ENCODE measurements at places on chromosomes 2 and 18.
A peak's percentile ranks its signal among the peaks of the same experiment; 100 is the strongest.

DNA sequence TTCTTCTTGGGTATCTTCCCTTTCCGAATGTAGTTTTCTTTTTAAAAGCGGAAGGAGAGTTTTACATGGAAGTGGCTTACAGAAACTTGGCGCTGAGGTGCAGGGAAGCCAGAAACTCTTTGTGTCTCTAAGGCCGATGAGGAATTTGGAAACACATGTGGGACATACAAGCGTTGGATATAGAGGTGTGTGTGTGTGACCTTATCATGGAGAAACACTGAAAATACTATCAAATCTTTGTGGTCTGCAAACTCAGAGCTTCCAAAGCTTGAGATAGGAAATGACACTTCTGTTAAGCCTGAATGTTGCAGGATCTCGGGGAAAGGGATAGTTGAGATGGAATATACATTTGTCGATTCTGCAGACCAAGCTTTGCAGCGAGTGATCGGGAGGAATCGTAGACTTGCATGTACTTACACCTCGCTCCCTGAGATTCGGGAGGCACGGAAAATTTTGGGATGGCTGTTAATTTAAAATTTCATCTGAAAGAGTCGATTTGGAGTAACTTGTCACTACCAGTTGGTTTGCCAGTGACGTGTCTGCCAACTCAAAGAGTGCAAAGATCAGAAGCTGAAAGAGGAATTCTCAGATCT, 1.0 kb downstream of the NAB1 start:
- DNase-seq, result no peak

DNA sequence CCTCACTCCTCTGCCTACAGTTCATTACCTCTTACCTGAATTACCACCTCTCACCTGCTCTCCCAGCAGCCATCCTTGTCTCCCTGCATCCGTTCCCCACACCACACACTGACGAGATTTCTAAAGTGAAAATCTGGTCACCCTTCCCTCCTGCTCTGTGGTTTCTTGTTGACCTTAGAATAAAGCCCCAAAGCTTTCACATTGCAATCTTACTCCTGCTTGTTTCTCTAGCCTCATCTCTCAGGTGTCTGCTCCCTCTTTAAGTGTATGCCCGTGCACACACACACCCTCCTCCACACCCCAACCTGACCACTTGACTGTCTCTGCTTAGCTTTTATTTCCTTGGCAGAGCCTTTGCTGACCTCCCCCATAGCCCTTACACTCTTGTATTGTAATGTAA, 122.0 kb upstream of the SKOR2 start:
- no peak for DNase-seq

- no peak for DNase-seq
These were observed 37.0 kb downstream of the PIK3C3 start for GRCh38 chr18:41992066-41992465.

- no peak for DNase-seq
These were observed 92.6 kb downstream of the RDH14 start for GRCh38 chr2:18467749-18468360.

GRCh38 chr2:15112216-15112615, 448.9 kb downstream of the NBAS start:
- no peak for DNase-seq

DNA sequence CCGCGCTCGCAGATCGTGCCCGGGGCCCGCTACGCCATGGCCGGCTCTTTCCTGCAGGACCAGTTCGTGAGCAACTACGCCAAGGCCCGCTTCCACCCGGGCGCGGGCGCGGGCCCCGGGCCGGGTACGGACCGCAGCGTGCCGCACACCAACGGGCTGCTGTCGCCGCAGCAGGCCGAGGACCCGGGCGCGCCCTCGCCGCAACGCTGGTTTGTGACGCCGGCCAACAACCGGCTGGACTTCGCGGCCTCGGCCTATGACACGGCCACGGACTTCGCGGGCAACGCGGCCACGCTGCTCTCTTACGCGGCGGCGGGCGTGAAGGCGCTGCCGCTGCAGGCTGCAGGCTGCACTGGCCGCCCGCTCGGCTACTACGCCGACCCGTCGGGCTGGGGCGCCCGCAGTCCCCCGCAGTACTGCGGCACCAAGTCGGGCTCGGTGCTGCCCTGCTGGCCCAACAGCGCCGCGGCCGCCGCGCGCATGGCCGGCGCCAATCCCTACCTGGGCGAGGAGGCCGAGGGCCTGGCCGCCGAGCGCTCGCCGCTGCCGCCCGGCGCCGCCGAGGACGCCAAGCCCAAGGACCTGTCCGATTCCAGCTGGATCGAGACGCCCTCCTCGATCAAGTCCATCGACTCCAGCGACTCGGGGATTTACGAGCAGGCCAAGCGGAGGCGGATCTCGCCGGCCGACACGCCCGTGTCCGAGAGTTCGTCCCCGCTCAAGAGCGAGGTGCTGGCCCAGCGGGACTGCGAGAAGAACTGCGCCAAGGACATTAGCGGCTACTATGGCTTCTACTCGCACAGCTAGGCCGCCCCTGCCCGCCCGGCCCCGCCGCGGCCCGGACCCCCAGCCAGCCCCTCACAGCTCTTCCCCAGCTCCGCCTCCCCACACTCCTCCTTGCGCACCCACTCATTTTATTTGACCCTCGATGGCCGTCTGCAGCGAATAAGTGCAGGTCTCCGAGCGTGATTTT, 7.6 kb downstream of the TBR1 start:
- DNase-seq, result peak; percentile 31

GRCh38 chr2:191128172-191128910, 22.5 kb downstream of the STAT4 start:
- no peak for DNase-seq

DNA sequence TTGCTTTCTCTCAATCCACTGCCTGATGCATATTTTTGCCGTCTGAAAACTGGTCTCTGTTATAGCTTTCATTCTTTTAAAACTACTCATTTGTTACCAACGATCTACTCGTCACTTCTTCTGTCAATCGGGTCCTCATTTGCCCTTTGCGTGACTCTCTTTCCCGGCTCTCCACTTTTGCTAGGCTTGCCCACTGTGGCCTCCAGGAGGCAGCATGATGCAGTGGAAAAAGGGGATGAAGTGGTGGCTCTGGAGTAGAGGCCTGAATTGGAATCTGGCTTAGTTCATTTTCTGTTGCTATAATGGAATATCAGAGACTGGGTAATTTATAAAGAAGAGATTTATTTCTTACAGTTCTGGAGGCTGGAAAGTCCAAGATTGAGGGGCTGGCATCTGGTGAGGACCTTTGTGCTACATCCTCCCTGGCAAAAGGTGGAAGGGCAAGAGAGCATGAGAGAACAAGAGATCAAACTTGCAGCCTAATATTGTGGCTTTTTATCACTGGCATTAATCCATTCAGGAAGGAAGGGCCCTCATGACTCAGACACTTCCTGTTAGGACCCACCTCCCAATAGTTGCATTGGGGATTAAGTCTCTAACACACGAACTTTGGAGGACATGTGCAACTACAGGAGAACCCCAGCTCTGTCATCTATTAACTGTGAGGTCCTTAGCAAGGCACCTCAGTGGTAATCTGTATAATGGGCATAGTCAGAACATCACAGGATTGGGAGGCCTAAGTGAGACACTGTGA, 15.4 kb downstream of the GDF7 start:
- DNase-seq, result no peak

- no peak for DNase-seq
These were observed 845.9 kb upstream of the ID2 start for GRCh38 chr2:7835693-7836680.

GRCh38 chr18:29271501-29271900, 1094.6 kb upstream of the CDH2 start:
- DNase-seq, result no peak

DNA sequence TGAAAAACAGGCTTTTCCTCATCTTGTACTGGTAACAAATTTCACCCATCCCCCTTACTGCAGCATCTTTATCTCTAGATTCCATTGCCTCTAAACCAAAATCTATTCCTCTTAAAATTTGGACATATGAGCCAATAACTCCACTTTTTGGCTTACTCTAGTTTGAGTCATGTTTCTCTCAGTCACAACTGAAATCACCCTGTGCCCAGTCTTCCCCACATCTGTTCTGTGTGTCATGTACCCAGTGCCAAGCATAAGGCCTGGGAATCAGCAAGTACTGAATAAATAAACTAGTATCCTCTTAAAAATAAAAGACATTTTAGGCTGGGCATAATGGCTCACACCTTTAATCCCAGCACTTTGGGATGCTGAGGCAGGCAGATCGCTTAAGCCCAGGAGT, 20.8 kb upstream of the CHN1 start:
- no peak for DNase-seq

- no peak for DNase-seq
These were observed 309.9 kb downstream of the NDUFA10 start for GRCh38 chr2:239715202-239715601.

DNA sequence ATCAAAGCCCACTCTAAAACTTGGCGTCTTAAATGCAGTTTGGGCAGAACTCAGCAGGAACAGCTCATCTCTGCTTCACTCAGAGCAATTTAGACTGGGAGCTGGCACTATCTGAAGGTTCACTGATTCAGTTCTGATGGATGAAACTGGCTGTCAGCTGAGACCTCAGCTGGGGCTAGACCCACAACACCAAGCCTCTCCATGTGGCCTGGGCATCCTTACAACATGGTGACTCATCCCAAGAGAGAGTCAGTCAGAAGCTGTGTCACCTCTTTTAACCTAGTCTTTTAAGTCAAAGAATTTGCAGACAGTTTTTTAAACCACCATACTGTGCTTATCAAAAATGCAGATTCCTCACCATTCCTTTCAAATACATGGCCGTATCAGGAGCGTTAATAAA, 62.6 kb upstream of the ZNF397 start:
- DNase-seq, result no peak

DNA sequence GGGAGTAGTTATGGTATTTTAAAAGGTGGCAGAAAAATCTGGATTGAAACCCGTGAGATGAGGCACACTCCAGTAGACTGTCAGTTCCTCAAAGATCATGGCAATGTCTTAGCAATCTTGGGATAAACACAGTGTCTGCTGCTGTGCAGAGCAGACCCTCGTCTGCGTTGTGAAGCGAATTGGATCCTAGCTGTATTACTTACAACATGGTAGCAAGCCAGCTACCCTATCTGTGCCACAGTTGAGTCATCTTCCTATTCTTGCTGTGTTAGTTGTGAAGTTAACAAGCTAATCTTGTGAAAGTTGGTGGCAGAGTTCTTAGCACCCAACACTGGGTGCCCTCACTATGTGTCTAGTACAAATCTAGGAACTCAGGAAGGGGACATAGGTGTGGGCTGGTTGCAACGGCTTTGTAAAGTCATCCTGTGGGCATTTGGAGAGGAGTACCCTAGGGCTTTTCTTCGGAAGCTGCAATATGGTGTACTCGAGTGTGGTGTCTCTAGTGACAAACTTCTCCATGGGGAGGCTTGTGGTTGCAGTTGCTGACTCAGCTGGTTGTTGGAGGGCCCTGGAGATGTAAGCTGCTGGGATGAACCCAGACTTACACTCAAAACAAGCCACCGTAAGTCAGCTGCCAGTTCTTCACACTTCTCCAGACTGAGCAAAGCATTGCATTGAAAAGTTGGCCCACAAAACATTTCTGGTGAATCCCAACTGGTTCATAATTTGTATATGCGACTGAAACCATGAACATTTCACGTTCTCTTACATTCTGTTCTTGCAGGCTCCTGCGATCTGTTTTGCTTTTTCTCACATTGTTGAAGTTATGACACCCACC, 61.5 kb downstream of the ADCYAP1 start:
- no peak for DNase-seq

GRCh38 chr2:180882959-180883358, 97.4 kb upstream of the UBE2E3 start:
- DNase-seq, result no peak

All from neural crest cell (in vitro differentiated cells).